Foreskin melanocyte (primary cell): ENCODE measurements at places on chromosomes 2 and 18.

GRCh38 chr18:59512025-59512755 lies 153.1 kb upstream of the LMAN1 start:
- DNase-seq: no peak

- DNase-seq: no peak
These were observed 1140.4 kb downstream of the LRP1B start for GRCh38 chr2:140990416-140990815.

DNA sequence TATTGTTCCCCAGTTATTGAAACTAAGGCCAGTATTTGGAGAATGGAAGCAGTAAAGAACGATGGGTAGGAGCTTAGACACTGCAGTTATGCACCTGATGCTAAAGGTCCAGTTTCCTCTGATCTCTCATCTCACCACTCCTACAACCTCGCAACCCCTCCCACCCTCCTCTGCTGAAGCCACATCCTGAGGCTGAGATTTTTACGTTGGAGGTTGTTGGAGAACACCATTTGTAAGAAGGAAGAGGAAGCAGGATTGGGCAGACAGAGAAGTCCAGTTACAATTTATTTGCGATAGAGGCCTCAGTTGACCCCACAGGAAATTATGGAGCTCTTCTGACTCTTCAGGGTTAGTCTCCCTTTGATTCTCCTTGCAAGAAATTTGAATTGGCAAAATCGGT lies 54.3 kb upstream of the NDUFV2 start:
- DNase-seq: no peak

GRCh38 chr2:6877402-6878304 lies at the start of gene RSAD2:
RSAD2 (plus strand) TSS chr2:6877777; CDS start chr2:6877801, 24 bp downstream.
- no peak for DNase-seq

DNA sequence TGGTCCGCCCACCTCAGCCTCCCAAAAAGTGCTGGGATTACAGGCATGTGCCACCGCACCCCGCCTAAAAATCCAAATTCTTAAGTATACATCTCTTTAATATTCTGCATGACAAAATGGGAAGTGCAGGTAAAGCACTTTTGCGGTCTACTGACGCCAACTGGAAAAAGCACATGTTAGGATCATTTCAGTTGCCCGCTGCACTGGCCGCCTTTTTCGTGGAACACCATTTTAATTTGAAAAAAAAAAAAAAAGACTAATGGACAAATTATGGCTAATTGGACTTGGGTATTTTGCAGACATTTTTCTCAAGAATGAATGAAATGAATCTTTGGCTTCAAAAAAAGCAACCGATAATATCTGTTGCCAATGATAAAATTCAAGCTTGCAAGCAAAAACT lies 129.3 kb upstream of the GPC1 start:
- no peak for DNase-seq

GRCh38 chr2:241279413-241279812 lies 36.1 kb downstream of the HDLBP start:
- no peak for DNase-seq

DNA sequence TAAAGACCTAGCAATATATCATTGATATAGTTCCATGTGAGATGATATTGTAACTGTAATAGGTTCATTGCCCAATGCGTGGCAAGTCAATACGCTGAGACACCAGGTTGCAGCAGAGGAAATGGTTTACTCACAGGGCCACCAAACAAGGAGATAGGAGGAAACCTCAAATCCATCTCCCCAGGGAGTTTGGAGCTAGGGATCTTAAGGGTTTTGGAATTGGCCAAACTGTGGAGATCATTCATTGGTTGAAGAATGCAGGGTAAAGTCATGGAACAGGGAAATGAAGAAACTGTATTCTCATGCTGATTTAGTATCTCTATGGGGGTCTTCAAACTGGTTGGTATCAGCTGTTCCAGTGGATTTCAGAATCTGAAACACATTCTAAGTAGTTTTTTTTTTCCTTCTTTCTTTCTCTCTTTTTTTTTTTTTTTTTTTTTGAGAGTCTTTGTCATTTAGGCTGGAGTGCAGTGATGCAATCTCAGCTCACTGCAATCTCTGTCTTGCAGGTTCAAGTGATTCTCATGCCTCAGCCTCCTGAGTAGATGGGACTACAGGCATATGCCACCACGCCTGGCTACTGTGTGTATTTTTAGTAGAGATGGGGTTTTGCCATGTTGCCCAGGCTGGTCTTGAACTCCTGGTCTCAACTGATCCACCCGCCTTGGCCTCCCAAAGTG lies 30.7 kb upstream of the PPM1B start:
- DNase-seq: no peak

DNA sequence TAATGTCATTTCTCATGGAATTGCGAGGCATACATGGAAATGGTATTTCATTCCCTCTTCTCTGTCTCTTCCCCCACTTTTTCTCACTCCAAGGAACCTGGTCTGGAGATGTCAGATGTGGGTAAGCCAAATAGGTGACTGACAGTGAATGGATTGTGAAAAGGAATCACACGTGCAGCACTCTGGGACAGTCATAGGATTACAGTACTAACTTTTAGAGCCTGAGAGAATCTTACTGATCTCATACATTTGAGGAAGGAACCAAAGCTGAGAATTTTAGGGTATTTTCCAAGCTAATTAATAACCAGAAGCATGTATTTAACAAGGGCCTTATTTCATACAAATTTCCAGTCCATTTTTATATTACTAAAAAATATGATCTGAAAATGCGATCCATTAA lies 58.1 kb upstream of the ERBB4 start:
- no peak for DNase-seq

GRCh38 chr2:58052978-58053377 lies 6.4 kb downstream of the VRK2 start:
- DNase-seq: no peak

DNA sequence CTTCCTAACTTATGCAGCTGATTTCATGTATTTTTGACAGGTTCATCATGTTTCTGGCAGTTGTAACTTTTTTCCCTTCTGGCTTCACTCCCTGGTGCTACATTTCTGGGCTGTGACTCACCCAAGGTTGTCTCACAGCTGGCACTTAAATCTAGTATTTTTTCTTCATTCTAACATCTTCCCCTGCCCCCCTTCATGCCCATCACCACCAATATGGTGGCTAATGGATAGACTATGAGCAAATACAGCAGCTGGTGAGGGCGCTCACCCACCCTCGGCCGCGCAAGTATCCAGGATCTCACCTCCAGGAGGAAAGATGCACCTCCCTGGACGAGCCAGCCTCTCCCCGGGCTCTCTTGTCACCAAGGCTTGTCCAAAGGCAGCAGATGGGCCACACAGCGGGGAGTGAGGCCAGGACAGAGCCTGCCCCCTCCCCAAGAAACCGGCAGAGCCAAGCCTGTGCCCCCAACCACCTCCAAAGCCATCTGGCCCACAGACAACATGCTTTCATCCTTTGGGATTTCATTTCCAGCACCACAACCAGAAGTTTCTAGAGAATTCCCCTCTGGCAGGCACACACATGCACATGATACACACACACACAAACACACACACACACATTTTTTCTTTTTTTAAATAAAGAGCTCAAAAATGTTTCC lies 39.1 kb downstream of the ATOH8 start:
- no peak for DNase-seq

DNA sequence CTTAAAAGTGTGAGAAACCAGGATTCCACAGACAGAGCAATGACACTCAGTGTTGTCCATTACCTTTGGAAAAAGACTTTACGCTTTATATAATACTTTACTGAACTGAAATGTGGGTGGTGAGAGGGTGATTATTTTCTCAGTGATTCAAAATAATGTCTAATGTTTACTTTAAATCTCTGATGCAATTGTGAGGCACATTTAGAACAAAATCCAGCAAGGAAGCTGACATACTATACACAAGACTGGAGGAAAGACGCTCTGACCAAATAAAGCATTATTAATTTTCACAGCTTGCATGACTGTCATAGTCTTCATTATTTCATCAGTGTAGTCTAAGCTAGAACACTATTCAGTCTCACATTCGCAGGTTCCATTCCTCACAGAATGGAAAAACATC lies 34.1 kb upstream of the STAT1 start:
- DNase-seq: no peak

GRCh38 chr2:218252509-218253231 lies 8.1 kb upstream of the GPBAR1 start:
- DNase-seq: no peak

- no peak for DNase-seq
These were observed 208.0 kb downstream of the ZFP36L2 start for GRCh38 chr2:43018179-43019024.

- DNase-seq: no peak
These were observed 102.3 kb downstream of the RND3 start for GRCh38 chr2:150385211-150385610.

DNA sequence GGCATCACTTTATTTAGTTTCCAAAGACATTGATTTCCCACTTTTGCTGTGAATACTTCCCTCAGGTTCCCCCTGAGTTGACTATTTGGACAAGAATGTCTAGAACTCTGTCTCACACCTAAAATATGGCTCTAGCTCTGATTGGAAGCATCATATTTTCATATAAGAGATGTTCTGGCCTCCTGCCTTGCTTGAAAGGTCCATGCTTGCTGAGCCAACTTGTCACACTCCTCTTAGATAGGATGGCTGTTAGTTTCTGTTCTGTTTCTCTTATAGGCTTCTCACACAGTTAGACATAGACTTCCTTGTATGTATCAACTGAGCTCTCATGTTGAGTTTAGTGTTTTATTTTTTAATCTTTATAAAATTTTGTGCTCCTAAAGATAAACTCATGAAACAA lies 87.1 kb downstream of the CNTNAP5 start:
- no peak for DNase-seq

- DNase-seq: no peak
These were observed 120.1 kb upstream of the REV1 start for GRCh38 chr2:99609851-99610381.

DNA sequence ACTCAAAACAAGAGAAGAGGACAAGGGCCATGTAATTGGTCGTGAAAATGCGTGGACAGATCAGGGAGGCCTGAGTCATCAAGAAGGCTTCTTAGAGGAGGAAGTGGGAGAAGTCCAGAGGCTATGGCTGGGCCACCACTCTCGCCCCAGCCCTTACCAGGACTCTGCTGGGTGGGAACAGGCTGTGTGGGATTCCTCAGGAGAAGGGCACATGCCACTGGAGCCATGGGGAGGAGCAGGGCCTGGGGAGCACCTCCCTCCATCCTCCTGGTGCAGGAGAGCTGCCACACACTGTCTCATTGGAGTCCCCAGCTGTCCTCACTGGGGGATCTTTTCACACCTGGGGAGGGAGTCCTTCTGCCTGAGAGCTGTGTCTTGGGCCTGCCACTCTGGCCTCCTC lies 9.4 kb upstream of the RALB start:
- peak; percentile 15 for DNase-seq
